ENCODE measurements at places on chromosomes 11 and 22.

DNA sequence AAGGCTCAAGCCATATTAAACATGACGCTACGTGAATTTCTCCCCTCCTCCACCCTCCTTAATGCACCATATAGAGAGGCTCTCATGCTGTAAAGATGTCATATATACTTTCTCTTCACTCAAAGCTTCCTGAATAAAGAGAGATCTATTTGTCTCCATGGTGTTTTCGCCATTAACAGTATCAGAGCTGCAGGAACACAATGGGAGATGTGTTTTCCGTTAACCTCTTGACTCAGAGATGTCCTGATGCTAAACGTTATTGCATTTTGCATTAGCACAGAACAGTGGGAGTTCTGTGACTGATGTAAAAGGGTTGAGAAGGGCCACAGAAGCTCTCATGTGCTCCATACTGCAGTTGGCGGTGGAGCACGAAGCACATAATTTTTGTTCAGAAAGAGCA lies 25.7 kb upstream of the BLID start:
- DNase-seq: no peak

- no peak for DNase-seq
Observed at GRCh38 chr11:20058749-20059458, 101.4 kb downstream of the DBX1 start.

DNA sequence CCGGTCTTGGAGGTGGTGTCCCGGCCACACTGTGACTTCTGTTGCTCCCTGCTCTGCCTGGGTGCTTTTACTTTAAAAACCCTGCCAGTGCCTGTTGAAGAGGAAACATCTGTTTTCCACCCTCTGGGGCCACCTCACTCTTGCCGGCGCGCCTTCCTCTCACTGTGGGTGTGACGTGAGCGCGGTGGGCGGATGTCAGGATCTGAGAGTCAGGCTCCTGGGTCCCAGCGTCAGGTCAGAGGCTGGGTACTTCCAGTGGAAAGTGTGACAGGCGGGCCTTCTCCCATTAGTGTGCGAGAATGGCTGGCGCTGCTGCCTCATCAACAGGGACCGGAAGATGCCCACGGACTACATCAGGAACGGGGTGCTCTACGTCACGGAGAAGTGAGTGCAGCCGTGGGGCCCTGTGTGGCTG lies 54.2 kb downstream of the GRAMD4 start:
- no peak for DNase-seq

DNA sequence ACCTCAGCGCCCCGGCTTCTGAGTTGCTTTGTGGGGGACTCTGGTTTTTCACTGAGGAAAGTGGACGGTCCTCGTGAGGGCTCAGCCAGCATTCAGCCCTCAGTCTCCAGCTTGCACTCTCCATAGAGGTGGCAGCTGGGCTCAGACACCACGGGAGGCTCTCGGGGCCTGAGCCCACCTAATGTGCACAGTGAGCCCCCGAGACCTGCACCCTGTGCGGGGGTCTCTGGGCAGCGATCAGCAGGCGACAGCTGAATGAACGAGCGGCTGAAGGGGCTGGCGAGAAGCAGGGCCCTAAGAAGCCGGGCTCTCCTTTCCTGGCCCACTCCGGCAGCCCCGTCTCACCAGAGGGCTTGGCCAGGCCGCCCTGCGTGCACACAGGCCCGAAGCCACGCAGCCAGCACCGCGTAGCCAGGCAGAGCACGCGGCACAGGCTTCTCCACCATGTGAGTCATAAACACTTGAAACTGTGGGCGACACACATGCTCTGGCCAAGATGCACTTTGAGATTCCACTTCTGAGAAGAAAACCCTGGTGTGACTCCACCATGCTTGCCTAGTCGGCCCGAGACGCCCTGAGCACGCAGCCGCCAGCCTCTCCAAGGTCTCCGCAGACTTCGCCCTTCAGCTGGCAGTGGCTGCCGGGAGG lies 28.0 kb downstream of the TOLLIP start:
- DNase-seq: no peak

- DNase-seq: no peak
Observed at GRCh38 chr11:126978911-126979310, 21.7 kb downstream of the KIRREL3 start.

DNA sequence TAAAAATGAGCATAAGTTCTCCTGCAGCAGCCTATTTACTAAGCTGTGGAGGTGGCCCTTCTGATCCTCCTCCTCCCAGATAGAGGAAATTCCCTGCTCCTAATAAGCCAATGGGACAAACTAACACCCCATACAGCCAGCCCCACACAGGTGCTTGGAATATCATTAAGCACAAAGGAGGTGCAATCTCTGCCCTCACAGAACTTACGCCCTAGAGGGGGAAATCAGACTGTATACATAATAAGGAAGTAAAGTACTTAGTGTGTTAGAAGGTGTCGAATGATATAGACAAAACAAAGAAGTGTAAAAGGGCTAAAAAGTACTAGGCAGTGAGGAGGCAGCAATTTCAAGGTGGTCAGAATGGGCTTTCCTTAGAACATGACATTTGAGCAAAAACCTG lies 5.8 kb downstream of the MS4A12 start:
- DNase-seq: no peak

- no peak for DNase-seq
Observed at GRCh38 chr22:20807315-20807752, 33.4 kb downstream of the SERPIND1 start.

GRCh38 chr22:27601195-27601594 lies 200.4 kb downstream of the MN1 start:
- DNase-seq: no peak
